Posterior cingulate gyrus (tissue), 11 donors: ENCODE measurements at places on chromosomes 7 and 10.
A peak's percentile ranks its signal among the peaks of the same experiment; 100 is the strongest.

DNA sequence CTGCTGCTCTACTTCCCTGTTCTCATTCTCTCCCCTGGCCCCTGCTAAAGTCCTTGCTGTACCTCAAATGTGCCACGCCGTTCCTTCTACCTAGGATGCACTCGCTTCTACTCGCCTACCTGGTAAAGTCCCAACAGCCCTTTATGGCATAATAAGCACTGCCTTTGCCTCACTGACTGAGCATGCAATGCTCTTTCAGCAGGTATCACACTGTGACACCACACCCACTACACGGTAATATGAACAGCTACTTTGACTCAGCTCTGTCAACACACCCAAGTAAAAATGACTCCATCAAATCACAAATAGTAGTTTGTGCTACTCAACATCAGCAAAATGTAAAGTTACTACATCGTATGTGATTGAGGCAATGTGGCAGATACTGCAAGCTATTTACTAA, 37.6 kb downstream of the FAM204A start:
- no peak for DNase-seq

GRCh38 chr10:81943583-81943982, 68.6 kb downstream of the NRG3 start:
- no peak for DNase-seq

DNA sequence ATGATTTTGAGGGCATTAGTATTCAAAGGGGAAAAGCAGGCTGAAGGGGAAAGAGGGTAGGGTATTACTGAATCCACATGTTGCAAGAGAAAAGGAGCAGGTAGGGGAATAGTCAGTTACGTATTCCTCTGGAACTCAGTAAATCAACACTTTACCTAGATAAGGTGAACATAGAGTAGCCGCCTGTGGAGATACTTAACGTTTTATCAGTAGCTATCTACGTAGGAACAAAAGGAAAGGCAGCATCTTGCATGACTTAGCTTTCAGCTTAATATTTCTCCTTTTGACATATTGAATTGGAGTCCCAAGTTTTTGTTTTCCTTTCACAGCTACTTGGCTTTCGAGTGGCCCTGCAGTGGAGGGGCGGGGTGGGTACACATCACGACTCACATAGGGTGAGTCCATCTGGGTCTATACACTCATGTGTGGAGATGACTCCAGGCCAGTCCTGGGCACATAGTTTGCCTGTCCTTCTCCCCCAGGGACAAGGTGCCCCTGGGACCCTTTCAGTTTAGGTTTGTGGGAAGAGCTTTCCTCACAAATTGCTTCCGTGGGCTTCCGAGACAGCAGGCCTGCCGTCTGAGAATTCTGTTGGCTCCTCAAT, 48.1 kb downstream of the CCNY start:
- DNase-seq = no peak

DNA sequence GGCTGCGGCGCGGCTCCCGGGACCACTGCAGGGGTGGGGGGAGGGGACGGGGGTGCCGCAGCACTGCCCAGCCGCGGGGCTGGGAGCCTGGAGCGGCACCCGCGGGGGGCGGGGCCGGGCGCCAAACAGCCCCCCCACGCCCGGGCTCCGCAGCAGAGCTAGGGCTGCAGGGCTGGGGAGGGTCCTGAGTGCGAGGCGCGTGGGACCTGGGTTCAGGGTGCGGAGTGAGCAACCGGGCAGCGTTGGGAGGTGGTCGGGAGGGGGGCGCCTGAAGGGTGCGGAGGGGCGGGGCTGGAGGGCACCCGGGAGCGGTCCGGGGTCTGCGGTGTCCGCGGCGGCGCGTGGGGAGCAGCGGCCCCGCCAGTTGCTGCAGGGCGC, 528 bp downstream of the CAMK2G start:
- no peak for DNase-seq

- DNase-seq = no peak
These were observed 4.2 kb downstream of the GLRX3 start for GRCh38 chr10:130140425-130140824.

GRCh38 chr10:102712843-102713538, 1.2 kb downstream of the ARL3 start:
- DNase-seq = no peak

- no peak for DNase-seq
These were observed 25.2 kb downstream of the ABCB1 start for GRCh38 chr7:87575521-87575920.

DNA sequence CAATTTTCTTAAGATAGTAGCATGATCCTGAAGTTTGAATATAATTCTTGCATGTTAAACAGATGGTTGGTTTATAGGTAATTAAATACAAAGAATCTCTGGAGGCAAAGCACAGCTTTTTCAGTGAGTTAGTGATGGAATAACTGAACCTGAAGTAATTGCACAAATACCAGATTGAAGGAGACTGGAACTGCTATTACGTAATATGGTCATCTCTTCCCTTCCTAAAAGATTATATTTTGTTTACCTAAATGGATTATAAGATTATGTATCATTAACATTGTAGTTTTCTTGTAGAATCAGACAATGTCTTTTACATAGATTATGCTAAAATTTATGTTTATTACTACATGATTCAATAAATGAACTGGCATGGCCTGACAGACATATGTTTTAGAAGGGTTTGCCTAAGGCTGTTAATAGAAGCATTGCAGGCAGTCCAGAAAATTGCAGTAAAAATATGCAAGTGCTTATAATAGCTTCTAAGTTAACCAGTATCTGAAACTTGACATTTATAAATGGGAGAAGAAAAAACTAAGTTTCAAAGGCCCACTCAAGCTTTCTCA, 35.8 kb upstream of the GPR37 start:
- no peak for DNase-seq

GRCh38 chr10:97154162-97154561, 31.6 kb downstream of the SLIT1 start:
- DNase-seq = no peak

DNA sequence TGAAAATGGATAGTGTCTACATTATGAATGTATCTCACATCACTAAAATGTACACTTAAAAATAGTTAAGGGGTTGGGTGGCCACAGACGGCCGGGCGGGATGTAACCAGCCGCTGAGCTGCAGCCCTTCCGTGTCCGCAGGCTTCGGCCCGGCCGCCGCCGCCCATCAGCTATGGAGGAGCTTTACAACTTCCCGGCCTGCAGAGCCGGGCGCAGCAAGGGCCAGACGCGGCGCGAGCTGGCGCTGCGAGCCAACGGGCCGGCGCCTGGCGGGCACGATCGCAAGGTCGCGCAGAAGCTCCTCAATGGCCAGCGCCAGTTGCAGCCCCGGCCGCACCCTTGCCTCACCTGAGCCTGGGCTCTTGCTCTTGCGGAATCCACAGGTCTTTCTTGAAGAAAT, 69.1 kb downstream of the KMT2C start:
- DNase-seq = no peak

DNA sequence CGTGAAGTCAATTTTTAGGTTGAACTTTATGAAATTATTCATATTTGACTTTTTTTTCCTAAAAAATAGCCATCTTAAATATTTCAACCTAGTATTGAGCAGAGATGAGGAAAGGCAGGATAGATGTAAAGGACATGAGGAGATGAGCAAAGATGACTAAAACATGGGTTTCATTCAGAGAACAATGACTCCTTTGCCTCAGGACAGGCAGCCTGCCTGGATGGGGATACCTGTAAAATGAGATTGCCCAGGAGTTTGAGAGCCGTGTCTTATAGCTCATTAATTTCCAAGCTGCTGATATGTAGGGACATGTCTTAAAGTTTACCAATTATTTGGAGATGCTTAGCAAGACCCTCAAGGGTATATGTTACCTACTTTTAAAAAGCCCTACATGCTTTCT, 243.8 kb upstream of the MDFIC start:
- no peak for DNase-seq

DNA sequence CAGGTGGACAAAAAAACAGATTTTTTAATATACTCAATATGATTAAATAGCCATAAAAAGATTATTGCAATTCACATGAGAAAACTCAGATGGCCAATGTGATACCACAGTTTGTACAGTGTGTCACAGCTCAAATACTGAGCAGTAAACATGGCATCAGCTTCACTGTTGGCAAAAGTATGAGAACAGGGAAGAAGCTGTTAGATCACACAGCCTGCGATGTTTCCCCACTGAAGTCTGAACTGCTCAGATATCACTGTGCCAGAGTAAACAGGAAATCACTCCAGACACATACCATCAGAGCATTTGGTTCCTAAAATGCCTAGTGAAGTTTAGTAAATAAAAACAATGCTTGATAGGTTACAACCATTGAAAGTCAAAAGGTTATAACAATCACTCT, 347.8 kb downstream of the ETV1 start:
- no peak for DNase-seq

- no peak for DNase-seq
These were observed 1305.3 kb upstream of the LRRTM3 start for GRCh38 chr10:65620404-65621048.

GRCh38 chr10:62746951-62747729, 57.4 kb upstream of the ADO start:
- no peak for DNase-seq

DNA sequence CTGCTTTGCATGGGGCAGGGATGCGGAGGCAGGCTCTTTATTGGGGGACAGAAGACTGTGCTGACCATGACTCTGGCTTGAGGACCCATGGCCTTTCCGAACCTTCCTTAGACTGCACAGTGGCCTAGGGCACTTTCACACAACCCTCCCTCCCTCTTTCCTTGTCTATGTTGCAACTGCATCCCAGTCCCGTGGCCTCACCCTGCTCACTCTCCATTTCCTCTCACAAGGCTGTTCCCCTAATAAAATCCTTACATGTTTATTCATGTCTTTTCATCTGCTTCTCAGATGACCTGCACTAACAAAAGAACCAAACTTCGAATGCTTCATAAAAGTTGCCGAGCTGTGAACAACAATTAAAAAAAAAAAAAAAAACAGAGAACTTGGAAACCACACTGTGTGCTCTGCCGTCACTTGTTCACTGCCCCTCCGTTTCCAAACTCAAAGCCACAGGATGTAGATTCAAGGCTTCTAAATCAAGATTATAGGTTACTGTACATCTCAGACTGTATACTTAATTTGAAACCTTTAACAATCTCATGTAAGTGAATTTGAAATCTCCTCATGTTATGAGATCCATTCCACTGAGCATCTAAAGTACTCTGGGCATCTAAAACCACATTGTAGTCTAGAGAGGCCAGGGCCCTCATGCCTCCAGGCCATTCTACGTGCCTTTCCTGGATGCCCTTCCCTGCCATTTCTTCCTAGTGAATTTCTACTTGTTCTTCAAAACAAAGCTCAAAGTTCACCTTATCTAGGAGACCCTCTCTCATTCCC, 265.9 kb downstream of the SNX13 start:
- DNase-seq = no peak

DNA sequence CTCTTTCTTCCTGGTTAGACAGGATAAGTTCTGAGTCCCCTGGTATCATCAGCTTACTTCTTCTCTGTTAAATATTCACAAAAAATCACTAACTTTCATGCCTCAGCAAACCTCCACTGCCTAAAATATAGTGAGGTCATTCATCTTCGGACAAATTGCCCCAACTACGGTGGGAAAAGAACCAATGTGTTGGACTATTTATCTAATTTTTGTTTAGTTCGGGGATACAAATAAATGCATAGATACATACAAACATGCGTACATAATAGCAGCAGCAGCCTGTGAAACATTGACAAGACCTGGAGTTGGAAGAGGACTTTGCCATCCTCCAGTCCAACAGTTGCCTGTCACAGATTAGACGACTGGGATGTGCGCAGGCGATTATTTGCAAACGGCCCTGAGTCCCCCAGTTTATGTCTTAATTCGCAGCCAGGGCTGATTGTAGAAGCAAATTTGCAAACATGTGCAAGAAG, 51.5 kb downstream of the EGFR start:
- DNase-seq = no peak

GRCh38 chr10:57338823-57339558, 928.7 kb downstream of the IPMK start:
- DNase-seq = no peak

GRCh38 chr7:48085433-48085791, 3.7 kb upstream of the UPP1 start:
- no peak for DNase-seq

GRCh38 chr10:15843695-15844094, 16.6 kb downstream of the MINDY3 start:
- no peak for DNase-seq

DNA sequence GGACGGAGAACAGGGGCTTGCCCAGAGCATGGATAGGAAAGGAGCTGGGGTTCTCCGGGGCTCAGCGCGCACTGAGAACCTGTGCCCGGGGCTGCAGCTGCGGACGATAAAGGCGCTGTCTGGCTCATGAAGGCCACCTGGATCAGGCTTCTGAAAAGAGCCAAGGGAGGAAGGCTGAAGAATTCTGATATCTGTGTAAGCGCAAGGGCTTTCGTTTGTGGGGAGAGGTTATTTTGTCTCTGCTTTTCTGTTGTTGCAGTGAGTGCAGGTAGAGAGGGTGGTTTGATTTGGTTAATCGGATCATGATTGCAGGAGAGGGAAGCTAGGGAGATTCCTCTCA, 250.5 kb downstream of the NSUN6 start:
- DNase-seq = peak; percentile 23

GRCh38 chr10:132421847-132422751, 25.1 kb downstream of the PWWP2B start:
- no peak for DNase-seq

DNA sequence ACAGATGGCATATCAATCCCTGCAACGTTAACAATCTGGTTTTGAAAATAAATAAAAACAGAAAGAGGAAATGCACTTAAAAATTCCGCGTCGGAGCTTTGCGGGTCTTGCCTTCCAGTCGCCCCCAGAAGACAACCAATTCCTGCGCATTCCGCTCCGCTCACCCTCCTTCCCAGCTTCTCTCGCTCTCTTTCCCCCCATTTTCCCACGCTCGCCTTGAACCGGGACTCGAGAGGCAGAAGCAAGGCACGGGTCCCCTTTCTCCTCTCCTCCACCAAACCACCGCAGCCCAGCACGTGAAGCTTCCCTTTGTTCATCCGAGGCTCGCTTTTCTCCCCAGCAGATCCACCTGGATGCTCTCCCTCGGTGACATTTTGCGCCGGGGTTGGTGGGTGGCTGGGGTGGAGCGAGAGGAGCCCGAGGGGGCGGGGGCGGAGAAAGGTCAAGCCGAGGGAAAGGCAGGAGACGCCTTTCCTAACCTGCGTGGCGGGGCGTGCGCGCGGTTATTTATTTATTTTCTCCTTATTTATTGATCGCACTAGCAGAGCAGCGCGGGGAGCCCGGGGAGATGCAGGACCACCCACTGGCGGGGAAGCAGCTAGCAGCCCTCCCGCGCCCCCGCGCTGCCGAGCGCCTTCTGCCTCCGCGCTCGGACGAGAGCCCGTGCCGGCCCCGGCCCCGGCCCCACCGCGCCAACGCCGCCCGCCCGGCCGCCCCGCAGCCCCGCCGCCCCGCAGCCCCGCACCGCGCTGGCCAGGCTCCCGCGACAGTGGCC, at the start of gene KCND2:
Gene KCND2 (plus strand): TSS at position 475 of the 775 bp plus-strand sequence.
- peak; percentile 24 for DNase-seq
